ENCODE measurements at places on chromosomes 6 and 20.

GRCh38 chr20:39359981-39360620 is 398.0 kb downstream of the DHX35 start:
- DNase-seq = no peak

DNA sequence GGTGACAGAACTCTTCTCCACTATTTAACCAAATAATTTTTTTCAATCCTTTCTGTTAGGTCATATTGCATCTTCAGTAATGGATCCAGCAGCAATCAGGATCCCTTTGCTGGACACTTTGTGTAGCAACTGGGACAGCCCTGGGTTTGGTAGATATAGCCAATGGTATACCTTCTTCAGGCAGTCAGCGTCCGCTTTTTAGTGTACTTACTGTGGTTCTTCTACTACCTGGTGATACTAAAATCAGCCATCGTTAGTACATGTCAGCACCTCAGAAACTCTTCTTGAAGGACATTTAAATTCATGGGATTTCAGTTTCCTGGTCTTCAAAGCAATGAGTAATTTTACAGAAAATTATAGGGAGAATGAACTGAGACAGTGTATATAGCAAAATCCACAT is 93.5 kb downstream of the ADGRG6 start:
- no peak for DNase-seq

GRCh38 chr6:162053084-162053483 is 674.5 kb downstream of the PRKN start:
- DNase-seq = no peak

DNA sequence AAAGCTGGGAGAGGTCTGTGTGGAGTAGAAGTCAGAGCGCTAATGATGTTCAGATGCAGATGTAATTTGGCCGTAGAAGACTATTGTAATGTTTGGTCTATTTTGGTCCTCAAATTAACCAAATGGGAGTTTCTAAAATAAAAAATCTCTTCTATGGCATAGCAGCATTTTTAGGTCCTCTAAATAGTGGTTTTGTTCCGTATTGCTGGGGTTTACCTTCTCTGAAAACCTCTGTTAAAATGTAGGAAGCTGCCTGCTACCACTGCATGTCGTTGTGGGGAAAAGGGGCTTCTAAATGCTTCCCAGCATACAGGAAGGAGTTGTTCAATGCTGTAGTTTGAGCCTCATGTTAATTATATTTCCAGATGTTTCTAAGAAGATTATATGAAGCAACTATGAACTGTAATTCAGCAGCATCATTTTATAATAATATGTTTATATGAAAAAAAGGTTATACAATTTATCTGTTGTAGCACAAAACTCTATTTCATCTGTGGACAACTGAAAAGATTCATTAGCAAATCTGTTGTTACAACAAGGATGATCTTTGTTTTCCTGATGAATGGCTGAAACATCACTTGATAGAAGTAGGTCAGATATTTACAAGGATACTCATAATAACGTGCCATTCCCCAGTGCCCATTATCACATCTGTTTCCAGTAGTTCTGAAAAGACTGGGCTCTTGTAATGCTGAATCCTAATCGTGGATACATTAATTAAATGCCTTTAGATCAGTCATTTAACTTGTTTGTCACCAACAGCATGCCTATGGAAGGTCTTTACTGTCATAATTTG is 256.6 kb downstream of the TBC1D7 start:
- DNase-seq = no peak

GRCh38 chr6:107154131-107154800 is 39.0 kb upstream of the BEND3 start:
- no peak for DNase-seq
